NCI-H82 (cell line): ENCODE measurements at places on chromosomes 2 and 18.

DNA sequence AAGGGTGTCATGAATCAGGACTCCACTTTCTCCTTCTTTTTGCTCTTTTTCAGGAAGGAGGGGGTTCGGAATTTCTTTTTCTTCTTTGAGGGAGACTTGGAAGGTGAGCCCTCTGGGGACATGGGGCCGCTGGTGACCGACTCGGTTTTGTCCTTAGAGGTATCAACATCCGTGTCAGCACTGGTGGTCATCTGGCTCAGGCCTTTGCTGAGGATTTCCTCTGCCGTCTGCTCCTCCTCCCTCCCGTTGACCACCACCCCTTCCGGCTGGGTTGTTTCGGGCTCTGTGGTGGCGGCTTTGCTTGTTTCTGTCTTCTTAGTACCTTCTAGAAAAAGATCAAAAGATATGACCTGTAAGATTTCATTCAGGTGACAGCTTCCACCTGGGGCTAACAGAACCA, 104.6 kb downstream of the ADD2 start:
- DNase-seq, result no peak

GRCh38 chr2:86786001-86786536, 4.6 kb downstream of the CD8A start:
- peak; percentile 16 for DNase-seq

GRCh38 chr18:48053881-48054816, 123.7 kb upstream of the SMAD2 start:
- no peak for DNase-seq

GRCh38 chr2:45334205-45334604, 276.9 kb downstream of the SRBD1 start:
- no peak for DNase-seq

DNA sequence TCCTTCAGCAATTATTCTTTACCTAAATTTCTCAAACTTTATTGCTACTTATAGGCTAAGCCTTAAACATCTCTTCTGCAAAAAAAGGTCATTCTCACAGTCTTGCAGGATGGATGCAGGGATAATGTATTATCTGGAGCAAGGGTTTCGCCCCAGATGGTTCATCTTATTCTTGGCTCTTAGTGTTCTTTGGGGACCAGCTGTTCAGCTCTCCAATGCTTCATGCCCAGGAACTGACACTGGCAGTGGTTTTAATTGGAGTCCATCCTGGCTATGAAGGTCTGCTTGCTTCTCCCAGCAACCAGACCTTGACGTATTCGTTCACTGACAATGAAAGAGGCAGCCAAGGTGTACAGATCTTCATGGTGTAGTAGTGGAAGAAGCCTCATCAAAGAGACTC, 331.9 kb downstream of the SLC8A1 start:
- DNase-seq, result peak; percentile 89

GRCh38 chr2:111226876-111227700, 106.4 kb downstream of the BCL2L11 start:
- DNase-seq, result no peak

DNA sequence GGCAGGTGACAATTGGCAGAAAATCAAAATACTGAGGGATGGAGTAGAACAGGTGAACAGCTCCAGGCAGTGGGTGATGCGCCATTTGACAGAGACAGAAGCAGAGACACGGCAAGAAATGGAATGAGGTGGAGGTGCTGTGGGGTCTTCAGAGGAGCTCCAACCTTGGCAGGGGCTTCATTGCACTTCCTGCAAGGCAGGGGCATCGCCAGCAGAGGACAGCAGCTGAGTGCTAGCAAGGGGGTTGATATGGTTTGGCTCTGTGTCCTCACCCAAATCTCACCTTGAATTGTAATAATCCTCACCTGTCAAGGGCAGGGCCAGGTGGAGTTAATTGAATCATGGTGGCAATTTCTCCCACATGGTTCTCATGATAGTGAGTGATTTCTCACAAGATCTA, 42.8 kb downstream of the CCDC68 start:
- no peak for DNase-seq

GRCh38 chr2:174722942-174723592, 41.2 kb downstream of the CHRNA1 start:
- DNase-seq, result no peak

DNA sequence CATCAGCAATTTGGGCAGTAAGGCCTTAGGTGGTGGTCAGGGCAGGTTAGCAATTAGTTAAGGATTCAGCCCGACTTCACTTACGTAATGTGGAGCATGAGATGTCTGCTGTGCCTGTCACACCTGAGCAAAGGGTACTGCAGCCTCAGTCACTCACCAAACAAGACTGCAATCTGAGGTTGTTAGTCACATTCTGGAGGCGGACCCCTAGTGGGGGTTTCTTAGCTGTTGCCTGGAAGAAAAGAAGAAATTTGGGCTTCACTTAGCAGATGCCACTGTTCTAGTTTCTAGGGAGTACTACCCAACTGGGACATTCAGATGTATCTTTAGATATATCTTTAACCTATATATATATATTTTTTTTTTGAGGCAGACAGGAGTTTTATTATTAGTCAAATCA, 529.9 kb downstream of the SLC4A3 start:
- no peak for DNase-seq

DNA sequence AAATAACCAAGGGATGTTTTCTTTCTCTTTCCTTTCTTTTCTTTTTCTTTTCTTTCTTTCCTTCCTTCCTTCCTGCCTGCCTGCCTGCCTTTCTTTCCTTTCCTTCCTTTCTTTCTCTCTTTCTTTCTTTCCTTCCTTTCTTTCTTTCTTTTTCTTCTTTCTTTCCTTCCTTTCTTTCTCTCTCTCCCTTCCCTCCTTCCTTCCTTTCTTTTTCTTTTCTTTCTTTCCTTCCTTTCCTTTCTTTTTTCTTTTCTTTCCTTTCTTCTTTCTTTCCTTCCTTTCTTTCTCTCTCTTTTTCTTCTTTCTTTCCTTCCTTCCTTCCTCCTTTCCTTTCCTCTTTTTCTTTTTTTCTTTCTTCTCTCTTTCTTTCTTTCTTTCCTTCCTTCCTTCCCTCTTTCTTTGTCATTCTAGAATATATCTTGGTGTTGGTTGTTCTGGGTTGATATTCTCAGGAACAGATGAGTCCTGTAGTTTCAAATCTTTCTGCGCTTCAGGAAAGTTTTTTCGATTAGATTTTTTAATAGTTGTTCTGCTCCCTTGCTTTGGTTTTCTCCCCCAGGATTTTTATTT, 101.5 kb upstream of the FBXO11 start:
- no peak for DNase-seq

GRCh38 chr18:36212301-36213171, 25.2 kb downstream of the MOCOS start:
- DNase-seq, result no peak

GRCh38 chr2:26687328-26687727, 5.2 kb upstream of the KCNK3 start:
- DNase-seq, result no peak

DNA sequence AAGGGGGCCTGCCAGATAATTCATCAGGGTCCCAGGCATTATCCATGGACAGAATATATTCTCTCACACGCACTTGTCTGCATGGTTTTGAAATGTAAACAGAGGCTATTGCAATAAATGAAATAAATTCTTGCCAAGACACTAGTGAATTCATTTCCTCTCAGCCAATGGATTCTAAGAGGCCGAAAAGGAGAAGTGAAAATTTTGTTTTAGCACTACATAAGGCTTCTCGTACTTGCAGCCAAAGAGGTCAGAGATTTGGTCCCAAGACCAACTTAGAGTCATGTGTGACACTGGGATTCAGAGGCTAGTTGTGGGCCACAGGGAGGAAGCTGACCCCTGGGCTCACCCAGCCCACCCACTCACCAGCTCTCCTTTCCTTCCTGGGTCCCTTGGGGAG, 184.1 kb upstream of the GLI2 start:
- no peak for DNase-seq

DNA sequence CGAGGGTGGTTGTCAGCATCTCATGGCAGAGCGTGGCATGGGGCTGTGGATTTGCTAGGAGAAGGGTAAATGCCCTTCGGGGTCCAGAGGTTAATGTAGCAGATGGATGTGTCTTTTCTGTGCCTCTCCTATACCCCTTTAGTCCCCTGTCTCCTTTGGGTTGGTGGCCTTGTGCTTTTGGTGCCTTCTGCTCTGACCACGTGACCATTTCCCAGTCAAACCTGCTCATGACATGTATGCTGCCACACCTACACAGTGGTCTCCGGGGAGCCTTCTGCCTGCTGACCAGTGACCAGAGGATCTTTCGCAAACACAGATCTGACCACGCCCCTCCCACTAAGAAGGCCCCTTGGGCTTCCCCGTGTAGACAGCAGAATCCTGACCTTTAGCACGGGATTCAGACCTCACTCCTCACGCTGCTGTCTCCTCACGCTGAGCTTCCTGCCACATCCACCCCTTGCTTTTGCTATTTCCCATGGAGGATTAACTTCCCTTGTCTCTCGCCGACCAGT, 116.2 kb downstream of the ACOXL start:
- no peak for DNase-seq

DNA sequence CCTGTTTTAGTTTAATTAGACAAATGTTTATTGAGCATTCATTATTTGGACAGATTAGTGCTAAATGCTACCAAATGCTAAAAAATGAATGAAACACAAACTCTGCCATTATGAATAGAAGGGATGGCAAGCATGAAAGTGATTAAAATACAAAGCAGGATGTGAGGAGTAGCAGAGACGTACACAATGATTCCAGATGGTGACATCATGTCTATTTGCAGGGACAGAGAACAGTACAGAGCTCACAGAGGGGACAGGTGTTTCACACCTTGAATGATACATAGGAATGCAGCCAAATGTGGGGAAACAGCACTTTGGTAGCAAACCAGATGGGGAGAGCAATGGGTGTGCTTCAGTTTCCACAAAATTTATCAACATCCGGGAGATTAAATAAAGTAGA, 76.3 kb downstream of the CD226 start:
- DNase-seq, result peak; percentile 18

GRCh38 chr18:9913151-9913525, 678 bp upstream of the VAPA start:
- DNase-seq, result no peak

GRCh38 chr2:20136149-20136548, 84.7 kb upstream of the LAPTM4A start:
- no peak for DNase-seq

DNA sequence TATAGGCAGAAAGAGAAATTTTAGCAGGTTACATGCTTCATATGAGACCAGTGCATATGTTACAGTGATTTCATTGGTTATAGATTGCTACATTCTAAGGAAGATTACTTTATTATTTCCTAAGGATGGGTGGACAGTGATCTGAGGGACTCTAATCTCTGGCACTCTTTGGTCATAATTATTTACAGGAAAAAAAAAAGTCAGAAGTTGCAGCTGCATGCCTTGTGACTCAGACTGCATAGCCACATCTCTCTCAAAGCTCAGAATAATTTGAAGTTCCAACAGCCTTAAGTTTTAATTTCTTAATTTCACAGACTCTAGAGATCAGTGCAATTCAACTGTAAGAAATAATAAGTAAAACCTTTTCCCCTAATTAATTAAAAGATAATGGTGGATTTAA, 27.1 kb upstream of the BARD1 start:
- DNase-seq, result no peak

GRCh38 chr18:77071711-77072292, 60.8 kb downstream of the MBP start:
- DNase-seq, result no peak

- no peak for DNase-seq
Measured at GRCh38 chr2:218003981-218004419, 1.2 kb upstream of the TNS1 start.

GRCh38 chr18:76819411-76820136, 2.8 kb upstream of the ZNF236 start:
- DNase-seq, result no peak

GRCh38 chr2:151649966-151650365, 84.3 kb downstream of the NEB start:
- no peak for DNase-seq

- peak; percentile 79 for DNase-seq
Measured at GRCh38 chr2:219104107-219105035, 43.6 kb upstream of the IHH start.

DNA sequence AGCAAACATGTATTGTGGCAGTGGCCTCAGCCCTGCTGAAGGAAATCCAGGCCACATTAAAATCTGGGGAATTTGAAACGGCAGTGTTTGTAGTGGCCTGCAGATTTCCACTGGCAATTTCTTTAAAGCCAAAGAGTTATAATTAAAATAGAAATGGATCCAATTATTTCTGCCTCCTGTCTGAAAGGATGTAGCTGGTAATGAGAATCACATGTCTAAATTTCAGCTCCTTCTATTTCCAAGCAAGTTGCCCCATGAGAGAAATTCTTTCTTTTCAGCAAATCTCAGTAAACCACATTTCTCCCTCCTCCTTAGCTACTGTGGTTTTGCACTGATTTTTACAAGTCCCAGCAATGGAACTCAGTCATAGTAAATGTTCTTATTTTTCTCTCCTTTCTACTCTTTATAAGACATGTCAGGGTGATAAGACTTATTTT, 55.4 kb upstream of the ZNF396 start:
- DNase-seq, result no peak

- no peak for DNase-seq
Measured at GRCh38 chr2:105129722-105130232, 91.9 kb downstream of the MRPS9 start.
